ENCODE measurements at places on chromosomes 3 and 15.

DNA sequence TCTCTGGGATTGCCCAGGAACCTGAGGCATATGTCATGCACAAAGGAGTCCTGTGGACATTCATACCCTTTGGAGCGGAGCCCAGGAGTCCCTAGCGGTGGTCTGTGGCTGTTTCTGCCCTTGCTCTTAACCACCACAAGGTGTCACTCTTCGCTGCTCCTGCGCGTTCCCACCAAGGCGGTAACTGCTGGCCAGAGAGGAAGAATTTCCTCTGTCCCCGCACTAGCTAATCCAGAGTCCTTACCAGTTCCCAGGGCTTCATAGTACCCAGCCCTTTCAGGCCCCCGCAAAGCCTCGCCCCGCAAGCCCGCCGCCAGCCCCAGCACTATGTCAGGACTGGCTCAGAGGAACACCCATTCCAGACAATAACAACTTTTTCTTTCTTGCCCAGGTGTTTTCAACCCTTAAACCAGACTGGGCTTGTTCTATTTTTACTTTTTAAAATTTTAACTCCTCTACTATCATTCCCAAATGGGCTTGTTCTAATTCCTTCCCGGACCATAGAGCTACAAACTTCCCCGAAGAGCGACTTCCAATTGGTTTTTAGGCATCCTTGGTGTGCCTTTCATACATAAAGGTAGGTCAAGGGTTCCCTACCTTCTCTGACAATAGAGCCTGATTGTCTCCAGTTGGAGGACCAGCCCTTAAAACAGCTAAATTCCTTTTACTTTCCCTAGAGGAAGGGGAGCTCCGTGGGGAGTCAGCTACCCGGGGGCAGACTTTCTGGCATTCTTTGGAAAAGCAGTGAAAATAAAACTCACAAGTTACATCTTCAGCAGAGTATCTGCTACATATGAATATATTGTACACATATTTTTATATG is 31.8 kb upstream of the ZNF774 start:
- DNase-seq, result peak; percentile 55

DNA sequence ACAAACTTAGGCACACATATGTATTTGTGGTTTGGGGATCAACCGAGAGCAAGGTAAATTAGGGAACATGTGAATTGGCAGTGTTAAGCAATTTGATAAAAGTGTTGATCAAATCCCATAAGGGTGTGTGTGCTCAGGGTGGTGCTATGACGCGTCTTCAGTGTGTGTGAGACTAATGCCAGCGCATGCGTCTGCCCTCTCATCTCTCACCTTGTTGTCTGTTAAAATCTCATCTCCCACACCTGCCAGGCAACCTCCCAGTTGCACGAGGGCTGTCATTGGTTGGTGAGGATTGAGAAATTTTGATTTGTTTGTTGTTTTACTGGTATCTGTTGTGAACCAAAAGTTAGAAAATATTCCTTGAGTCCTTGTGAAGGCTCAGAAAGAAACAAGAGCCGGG is 137.2 kb upstream of the ICE2 start:
- no peak for DNase-seq

- DNase-seq, result no peak
Observed at GRCh38 chr3:31590650-31591049, 57.9 kb downstream of the STT3B start.

GRCh38 chr3:31249545-31249944 is 283.2 kb upstream of the STT3B start:
- DNase-seq, result no peak

DNA sequence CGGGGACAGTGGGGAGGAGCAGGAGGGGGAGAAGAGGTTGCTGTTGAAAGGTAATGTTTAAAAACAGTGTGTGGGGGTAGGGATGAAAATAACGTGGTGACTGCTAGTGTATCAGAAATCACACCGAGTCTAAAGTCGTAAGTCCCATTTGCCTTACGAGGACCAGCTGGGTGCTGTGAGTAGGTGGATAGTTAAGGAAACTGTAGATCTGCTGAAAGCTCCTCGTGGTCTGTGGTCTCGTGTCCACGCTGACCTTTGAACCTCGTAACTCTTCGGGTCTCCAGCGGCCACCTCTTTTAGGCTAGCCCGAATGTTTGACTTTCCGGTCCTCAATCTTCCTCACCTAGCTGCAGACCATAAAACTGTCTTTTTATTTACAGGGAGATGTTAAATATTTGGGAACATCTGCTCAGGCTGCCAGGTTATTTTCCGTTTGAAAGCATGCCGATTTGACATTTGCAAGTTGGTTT is 29.3 kb upstream of the ST3GAL6 start:
- DNase-seq, result no peak

- no peak for DNase-seq
Observed at GRCh38 chr15:31586841-31587240, 260.2 kb downstream of the KLF13 start.

DNA sequence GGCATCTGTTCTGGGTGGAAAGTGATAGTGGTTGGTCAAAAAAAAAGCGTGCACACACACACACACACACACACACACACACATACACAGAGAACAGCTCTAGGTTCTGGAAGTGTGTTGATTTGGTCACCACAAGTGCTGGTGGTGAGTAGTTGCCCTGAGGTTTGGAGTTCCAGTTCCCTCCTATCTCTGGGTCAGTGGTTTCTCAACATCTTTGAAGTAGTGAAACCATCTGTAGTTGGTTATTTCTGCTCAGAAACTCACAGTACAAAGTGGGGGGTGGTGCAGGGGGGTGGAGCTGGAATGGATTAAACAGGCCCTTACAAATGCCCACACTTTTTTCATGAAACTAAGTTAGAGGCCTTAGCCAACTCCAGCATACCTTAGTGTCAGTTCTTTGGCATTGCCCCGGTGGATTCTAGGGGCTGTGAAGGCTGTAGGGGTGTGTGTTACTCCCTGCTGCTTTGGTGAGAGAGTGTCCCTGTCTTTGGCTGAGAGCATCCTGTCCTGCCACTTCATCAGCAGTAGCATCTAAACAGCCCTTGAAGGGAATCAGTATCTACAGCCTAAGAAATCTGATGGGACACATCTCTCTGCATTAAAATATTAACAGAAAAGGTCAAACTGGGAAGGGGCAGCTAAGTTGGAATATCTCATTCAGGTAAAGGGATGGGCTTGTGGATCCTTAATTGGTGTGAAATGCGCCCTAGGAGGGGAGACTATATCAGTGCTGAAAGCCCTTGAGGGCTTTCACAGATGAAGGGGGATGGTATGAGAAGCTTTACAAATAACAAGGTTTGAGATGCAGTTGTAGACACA is 20.6 kb downstream of the SMAD3 start:
- DNase-seq, result peak; percentile 61

GRCh38 chr3:71536376-71536965 is 47.1 kb downstream of the FOXP1 start:
- DNase-seq, result no peak

- DNase-seq, result no peak
Observed at GRCh38 chr3:143041903-143042302, 40.5 kb downstream of the U2SURP start.

DNA sequence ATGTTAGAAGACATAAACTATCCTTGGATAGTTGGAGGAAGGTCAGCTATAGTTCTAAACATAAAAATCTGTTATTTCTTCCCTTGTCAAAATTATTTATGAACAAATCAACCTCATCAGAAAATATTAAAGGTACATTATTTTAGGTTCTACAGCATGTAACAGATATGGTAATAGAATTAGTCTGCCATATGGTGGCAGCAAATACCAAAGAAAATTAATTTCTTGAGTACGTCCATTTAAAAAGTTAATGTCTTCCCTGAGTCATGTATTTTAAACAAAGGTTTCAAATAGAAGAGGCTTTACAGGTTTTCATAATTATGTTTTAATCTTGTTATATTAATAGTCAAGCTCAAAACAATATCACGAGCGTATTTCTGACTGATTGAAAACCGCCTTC is 17.9 kb upstream of the ANKRD28 start:
- no peak for DNase-seq

GRCh38 chr3:143267989-143268388 is 148.4 kb downstream of the CHST2 start:
- DNase-seq, result no peak

DNA sequence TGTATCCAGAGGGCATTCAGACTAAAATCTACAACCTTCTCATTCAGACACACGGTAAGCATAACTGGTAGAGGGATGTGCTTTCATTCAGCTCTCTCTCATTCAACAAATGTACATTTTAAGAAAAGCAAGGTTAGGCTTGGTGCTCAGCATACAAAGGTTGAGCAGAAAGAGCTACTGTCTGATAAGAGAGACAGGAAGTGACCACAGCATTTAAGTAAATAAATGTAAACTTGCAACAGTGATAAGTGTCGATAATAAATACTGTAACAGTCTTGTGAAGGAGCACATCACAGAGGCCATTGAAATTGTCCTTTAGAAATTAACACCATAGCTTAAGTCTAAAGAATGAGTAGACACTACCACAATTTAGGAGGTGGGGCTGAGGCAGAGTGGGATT is 3.4 kb downstream of the CD96 start:
- no peak for DNase-seq

- no peak for DNase-seq
Observed at GRCh38 chr3:55692957-55693558, 206.0 kb upstream of the WNT5A start.

DNA sequence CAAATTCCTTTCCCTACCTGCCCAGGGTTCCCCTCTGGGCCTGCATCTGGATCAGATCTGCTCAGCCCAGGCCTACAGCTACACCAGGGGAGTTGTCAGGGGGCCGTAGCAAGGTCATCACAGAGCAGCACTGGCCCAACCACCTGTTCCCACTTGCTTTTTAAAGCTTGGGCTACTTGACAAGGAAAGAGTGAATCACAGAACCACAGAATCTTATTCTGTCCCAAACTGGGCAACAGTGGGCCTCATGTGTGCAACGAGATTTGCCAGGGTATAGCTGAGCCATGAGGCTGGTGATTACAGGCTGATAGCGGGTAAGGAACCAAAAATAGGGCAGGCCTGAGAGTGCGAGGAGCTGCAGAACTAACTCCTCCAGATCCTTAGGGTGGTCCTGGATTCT is 66.7 kb downstream of the MYLK start:
- DNase-seq, result no peak

DNA sequence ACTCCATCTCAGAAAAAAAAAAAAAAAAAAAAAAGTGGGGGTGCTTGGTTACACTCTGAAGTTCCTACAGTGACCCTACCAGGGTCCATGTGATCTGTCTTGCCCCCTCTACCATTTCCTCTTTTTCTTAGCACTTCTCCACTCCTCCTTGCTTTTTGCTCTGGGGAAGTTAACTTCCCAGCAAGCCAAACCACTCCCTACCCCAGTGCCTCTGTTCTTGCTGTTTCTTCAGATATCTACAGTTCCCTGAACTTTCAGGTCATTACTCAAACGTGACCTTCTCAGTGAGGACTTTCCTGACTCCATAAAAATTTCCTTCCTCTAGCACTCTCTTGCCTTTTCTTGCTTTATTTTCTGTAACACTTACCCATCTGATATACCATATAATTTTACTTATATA is 61.1 kb upstream of the GCNT3 start:
- DNase-seq, result no peak

DNA sequence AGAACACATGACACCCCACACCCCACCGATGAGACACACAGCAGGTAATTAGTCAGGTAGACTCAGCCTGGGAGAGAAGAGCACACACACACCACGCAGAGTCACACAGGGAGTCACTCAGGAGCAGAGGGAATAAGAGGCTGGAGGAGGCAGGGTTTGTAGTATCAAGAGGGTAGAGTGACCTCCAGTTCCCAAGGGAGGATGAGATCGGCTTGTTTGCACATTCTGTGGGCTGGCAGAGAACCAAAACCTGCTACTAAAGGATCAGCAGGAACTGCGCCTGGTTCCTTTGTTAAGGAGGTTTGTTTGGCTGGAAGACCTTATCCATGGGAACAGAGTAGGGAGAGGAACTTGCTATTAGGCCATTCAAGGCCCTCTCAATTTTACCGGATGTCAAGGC is 281.4 kb upstream of the SLCO3A1 start:
- DNase-seq, result no peak

DNA sequence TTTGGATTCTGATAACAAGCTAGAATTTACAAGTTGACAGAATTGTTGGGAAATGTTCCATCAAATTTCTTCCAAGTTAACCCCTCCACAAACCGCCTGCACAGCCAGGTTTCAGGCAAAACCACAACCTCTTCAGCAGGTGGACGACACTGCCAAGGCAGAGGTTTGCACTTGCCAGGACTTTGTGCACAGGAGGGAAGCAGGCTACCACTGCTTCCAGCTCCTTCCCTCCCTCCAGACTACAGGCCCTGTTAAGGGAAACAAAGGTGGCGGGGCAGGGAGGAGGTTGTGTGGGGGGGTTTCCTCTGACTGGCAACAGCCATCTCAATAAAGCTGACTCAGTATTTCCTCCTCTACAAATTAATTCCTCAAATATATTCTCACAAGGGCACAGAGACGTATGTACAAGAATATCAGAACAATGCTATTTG is 42.2 kb downstream of the TBC1D2B start:
- peak; percentile 32 for DNase-seq

DNA sequence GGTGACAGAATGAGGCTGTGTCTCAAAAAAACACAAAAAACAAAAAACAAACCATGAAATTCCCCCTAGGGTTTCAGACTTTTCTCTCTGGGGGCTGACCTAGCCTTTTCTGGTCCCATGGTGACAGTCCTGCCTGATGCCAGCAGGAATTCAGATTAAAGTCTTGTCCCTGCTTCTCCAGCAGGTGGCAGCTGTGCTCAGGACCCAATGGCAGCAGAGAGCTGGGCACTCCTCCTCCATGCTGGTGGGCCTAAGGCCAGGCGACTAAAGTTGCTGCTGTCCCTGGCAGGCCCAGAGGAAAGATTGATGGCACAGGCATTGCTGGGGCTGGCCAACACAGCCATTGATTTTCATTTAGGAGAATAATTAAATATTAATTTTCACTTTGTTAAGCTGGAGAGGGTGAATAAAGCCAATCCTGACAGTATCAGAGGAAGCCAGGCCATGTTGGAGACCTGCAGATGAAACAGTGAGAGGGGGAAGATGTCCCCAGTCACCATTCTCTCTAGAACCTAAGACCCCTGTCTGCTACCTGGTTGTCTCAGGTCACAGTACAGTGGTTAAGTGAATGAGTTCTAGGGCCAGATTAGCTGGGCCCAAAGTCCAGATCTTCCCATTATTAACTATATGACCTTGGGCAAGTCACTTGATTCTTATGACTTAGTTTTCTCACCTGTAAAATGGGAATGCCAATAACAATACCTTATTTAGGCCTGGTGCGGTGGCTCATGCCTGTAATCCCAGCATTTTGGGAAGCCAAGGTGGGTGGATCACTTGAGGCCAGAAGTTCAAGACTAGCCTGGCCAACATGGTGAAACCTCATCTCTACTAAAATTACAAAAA is 7.1 kb downstream of the CELF6 start:
- peak; percentile 43 for DNase-seq

Measured in stimulated activated naive CD4-positive, alpha-beta T cell treated with Interleukin-2 at 50 U/mL for 16 hours (primary cell).